ENCODE measurements at places on chromosomes 4 and X.

- DNase-seq, result no peak
Observed at GRCh38 chr4:17535906-17536305, 20.9 kb downstream of the CLRN2 start.

DNA sequence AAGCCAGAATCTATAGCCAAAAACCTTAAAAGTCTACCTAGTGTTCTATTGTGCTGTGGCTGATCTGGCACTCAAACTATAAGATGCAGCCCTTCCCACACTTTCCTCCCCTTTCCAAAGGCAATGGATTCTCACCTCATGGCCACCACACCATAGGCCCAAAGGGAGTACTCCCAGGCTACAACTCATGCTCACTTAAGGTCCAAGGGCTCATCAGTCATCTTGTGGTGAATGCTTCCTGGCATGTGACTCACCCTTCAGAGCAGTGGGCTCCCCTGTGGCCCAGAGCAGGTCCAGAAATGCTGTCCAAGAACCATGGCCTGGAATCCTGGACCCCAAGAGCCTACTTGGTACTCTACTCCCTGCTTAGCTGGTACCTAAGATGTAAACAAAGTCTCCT is 181.0 kb downstream of the CHRDL1 start:
- no peak for DNase-seq

GRCh38 chrX:123849096-123849495 is 10.8 kb upstream of the XIAP start:
- no peak for DNase-seq

DNA sequence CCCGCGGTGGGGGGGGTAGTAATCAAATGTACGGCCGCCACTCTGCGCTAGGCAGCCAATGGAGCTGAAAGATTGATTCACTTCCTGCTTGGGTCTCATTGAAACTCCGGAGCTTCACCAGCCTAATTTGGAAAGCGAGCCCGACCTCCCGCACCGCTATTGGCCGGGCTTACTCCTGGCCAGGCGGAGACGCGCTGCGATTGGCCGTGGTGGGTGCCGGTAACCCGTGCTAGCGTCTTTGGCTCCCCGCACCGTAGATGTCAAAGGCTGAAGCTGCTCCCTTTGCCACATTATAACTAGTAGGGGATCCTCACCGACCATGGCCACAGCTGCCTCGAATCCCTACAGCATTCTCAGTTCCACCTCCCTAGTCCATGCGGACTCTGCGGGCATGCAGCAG is at the start of gene POU3F4:
Gene POU3F4, plus strand, starts transcription at position 285 of the 400 bp plus-strand sequence. Its CDS starts 35 bp downstream, at position 320.
- no peak for DNase-seq

- DNase-seq, result no peak
Observed at GRCh38 chr4:112732142-112732541, 95.2 kb downstream of the LARP7 start.

DNA sequence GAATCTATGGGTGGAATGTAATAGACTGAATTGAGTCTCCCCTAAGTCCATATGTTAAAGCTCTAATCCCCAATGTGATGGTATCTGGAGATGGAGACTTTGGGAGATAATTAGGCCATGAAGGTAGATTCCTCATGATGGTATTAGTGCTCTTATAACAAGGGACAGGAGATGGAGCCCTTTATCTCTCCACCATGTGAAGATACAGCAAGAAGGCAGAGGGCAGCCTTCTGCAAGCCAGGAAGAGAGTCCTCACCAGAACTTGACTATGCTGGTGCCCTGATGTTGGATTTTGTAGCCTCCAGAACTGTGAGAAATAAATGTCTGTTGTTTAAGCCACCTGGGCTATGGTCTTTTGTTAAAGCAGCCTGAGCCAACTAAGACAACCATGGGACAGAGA is 76.4 kb upstream of the F8A3 start:
- DNase-seq, result no peak

DNA sequence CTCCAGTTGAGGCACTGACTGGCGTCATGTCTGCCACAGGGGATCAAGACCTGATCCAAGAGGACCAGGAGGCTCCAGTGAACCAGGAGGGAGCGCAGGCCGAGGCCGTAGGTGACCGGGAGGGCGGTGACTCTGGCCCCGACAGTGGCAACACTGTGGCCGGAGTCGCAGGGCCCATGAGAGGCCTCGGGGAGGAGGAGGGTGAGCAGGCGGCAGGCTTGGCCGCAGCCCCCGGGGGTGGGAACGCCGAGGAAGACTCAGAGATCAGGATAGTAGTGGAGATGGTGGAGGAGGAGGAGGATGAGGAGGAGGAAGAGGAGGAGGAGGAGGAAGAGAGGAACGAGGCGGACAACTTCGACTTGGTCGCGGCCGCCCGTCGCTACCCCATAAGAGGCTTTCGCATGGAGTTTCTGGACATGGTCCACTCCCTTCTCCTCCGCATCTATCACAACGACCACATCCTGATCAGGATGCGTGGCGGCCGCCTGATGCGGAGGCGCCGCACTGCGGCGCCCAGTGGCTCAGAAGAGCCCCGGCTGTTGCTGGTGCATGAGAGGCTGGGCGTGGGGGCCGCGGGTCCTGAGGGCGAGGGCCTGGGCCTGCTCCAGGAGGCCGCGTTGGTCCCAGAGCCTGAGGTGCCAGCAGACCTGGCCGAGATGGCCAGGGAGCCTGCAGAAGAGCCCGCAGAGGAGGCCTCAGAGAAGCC is 560 bp downstream of the CT47C1 start:
- DNase-seq, result no peak

GRCh38 chr4:185322803-185323202 is 72.9 kb downstream of the LRP2BP start:
- no peak for DNase-seq

- DNase-seq, result no peak
Observed at GRCh38 chrX:97402333-97402732, 518.6 kb downstream of the RPA4 start.

DNA sequence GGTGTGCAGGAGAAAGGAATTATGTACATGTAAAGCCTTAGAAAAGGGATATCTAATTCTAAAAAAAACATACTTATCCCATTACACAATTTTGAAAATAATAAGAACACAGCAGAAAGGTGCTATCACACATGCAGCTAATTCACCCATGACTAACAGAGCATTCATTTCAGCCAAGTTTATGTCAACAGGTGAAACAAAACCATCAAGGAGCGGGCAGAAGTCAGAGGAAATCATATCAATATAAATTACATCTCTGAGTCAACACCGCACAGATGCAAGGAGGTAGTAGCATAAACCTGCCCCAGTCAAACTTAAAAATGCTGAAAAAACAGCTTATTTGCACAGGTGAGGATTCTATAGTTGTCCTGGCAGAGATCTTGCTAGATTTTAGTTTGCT is 197.9 kb downstream of the PRDM5 start:
- DNase-seq, result no peak

DNA sequence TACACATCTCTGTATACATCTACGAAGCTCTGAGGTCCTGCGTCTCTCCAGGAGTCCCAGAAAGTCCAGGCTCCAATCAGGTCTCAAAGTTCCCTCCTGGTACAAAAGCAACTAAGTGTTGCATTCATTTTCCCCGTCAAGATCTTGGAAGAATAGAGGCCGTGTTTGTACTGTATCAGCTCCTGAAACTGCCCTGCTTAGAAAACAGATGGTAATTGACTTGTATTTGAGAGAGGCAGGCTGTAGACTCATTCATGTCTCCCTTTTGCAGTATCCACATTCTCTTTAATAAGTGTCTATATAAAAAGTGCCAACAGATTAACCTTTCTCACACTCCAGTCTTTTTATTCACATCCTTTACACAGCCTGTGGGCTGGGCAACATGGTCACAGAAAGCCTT is 91.7 kb downstream of the HPGD start:
- DNase-seq, result no peak

- no peak for DNase-seq
Observed at GRCh38 chrX:18210470-18210869, 10.2 kb downstream of the BEND2 start.

DNA sequence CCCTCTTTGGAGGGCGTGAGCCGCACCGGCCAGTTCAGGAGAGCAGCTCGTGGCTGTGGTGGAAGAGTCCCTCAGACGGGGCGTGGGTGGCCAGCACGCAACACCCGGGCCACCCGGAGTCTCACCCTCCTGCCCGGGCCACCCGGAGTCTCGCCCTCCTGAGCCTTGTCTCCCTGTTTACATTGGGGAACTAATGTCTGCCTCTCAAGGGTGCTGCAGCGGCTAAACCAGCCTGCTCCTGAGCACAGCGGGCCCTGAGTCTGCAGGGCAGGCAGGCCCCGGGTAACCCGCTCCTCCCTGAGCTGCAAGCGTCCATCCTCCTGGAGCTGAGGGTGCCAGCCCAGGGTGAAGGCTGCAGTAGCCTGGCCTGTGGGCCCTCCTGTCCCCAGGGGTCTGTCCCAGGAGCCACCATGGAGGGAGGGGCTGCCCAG is 3.0 kb downstream of the PDE6B start:
- no peak for DNase-seq

DNA sequence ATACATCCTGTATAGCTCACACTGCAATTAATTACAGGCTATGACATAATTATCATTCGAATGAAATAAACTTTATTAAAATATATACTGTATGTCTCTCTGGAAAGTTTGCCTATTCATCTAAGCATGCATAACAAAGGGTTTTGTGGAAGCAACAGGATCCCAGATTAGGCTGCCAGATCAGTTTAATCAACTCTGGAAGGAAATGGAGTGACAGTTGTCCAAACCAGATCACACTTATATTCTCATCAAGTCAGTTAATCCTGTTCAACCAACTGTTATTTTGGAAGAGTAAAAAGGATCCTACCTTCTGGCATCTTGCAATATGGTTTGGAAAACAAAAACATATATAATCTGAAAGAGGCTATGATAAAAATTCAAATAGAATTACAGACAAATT is 312.2 kb downstream of the FAT4 start:
- no peak for DNase-seq

GRCh38 chr4:64340218-64341110 is 68.8 kb downstream of the TECRL start:
- no peak for DNase-seq

GRCh38 chr4:184313058-184313581 is 95.4 kb upstream of the ENPP6 start:
- no peak for DNase-seq

DNA sequence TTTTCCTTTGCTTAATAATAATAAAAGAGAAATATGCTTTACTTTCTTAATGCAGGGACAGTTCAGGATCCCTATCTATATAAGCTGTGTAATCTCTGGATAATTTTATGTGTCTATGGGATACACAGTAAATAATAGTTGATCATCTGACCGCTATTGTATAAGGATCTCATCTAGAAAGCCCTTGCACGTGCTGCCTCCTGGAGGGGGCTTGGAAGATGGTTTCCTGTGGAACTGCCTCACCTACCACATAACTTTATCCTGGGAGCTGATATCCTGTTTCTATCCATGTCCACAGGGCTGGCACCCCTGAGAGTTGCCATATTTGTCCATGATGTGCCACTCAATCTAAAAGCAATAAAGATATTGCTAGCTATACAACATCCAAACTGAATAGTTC is 139.3 kb upstream of the FRMPD4 start:
- no peak for DNase-seq

DNA sequence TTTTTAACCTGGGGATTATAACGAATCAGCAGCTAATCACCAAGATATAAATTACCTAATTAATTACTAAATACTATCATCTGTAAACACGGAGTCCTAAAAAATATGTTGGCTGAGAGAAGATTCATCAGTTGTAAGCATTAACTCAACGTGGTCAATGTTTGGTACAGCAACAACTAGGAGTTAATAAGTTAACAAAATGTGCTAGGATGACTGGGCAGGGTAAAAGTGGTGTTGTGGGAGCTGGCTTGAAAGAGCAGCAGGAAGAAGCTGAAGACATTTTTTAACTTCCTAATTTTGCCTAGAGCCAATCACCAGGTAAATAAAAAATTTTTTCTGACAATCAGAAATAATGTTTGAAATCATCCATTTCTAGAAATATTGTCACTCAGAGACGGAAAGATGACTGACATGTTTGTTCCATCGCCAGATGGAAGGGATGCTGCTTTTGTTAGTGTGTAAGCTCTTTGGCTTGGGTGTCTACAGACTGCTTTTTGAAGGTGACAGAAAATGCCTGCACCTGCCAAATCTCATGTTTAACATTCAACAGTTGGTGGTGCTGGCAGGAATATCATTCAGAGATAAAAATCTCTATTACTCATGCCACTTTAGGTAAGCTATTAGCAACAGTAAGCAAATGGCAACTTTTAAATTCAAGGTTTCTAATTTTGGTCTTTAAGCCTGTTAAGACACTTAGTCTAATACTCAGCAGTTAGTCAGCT is 1126.9 kb downstream of the STPG2 start:
- DNase-seq, result peak; percentile 16

GRCh38 chrX:924017-924416 is 288.4 kb downstream of the CRLF2 start:
- DNase-seq, result no peak

DNA sequence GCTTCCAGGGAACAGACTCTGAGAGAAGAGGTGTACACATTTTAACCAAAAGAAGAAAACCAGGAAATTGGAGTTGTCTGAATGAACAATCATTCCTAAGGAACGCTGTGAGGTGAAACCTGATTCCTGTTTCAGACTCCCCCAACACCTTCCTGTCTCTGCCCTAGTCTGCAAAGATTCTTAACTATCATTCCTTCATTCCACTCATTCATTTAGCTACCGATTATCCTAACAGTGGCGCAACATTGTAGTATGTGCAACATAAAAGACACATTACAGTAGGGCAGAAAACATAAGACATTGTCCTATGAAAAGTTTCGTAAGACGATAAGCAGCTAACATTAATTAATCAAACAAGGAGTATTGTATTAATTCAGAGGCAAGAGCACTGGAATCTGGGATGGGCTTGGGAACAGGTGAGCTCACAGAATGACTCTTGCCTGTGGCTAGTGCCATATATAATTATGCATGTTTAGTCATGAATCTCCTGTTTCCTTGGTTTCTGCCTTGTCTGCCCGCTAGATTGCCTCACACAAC is 23.8 kb upstream of the ADH7 start:
- peak; percentile 49 for DNase-seq

- peak; percentile 34 for DNase-seq
Observed at GRCh38 chr4:173169428-173170181, 994 bp downstream of the GALNT7 start.

DNA sequence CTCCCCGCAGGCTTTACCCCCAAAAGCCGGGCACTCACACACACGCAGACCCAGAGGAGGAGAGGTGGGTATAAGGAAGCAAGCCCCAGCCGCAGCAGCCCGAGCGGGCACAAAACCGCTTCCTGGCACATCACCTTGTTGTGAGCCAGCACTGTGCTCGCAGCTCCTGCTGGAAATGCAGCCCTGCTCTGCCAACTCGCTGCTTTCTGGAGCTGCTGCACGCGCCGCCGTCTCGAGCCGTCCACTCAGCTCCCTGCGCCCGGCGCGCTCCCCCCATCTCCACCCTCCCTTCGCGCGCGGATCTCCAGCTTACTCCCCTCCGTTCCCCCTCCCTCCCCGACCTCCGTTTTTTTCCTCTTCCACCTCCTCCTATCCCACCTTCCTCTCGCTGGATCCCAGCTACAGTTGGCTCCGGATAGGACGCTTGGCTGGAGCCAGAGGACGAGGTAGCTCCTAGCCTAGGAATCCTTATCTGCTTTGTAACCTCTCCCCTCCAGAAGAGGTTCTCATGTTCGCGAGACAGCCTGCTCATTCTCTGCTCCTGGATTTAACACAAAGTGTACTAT is at the start of gene SPOCK3:
Gene SPOCK3, minus strand, starts transcription at position 179 of the 566 bp plus-strand sequence.
- peak; percentile 42 for DNase-seq

- DNase-seq, result no peak
Observed at GRCh38 chr4:97548186-97548585, 595.1 kb downstream of the STPG2 start.

- DNase-seq, result peak; percentile 21
Observed at GRCh38 chr4:185508181-185508580, 27.1 kb downstream of the PDLIM3 start.

- DNase-seq, result peak; percentile 0
Observed at GRCh38 chrX:37998586-37999262, 7.6 kb upstream of the SYTL5 start.

- DNase-seq, result no peak
Observed at GRCh38 chrX:134622813-134623185, 35.5 kb downstream of the PLAC1 start.

All from kidney glomerular epithelial cell (primary cell).